ENCODE measurements at places on chromosomes 4 and X.

- DNase-seq = no peak
Observed at GRCh38 chr4:112184438-112184837, 39.2 kb downstream of the FAM241A start.

GRCh38 chr4:107714256-107714655 is 5.8 kb downstream of the PAPSS1 start:
- DNase-seq = no peak

DNA sequence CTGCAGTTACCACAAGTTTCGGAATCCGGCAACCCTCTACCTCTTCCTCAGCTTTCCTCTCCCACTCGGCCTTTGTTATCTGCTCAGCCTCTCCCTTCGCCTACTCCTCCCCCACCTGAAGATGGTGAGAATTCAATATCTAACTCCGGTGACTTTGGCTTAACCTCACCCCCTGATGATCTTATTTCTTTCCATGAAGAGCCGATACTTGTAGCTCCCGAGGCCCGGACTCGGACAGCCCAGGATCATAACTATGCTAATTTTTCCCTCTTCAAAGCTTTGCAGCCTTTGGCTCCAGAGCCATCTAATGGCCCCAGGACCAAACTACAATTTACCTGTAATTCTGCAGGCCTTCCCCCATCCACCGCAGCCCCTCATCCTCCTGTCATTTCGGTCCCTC is 32.0 kb upstream of the MGST2 start:
- no peak for DNase-seq

DNA sequence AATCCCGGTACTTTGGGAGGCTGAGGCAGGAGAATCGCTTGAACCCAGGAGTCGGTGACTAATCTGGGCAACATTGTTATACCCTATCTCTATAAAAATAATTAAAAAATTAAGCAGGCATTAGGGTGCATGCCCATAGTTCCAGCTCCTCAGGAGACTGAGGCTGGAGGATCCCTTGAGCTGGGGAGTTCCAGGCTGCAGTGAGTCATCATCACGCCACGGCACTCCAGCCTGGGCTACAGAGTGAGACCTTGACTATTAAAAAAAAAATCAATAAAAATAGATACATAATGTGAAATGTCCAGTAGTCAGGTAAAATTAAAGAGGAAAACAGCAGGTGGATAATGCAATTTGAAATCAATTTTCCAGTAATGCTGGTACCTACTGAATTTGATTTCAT is 14.6 kb downstream of the ADGRL3 start:
- no peak for DNase-seq

DNA sequence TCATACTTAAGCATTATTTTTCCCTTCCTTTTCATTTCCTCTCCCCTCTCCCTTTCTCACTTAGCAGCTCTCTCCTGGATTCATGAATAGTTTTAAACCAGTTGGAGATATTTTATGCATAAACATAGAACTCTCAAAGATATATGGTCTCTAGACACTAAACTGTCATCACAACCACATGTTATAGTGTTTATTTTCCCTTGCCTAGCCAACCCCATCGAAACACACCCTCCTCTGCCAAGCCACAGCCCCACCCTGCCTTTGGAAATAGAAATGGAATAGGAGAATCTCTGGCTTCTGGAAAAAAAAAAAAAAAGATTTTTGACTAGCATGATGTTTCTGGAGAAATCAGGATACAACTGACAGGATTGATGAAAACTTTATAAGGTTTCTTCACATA is 64.8 kb upstream of the RBPJ start:
- DNase-seq = no peak

GRCh38 chrX:40895246-40895645 is 159.9 kb upstream of the MED14 start:
- no peak for DNase-seq

DNA sequence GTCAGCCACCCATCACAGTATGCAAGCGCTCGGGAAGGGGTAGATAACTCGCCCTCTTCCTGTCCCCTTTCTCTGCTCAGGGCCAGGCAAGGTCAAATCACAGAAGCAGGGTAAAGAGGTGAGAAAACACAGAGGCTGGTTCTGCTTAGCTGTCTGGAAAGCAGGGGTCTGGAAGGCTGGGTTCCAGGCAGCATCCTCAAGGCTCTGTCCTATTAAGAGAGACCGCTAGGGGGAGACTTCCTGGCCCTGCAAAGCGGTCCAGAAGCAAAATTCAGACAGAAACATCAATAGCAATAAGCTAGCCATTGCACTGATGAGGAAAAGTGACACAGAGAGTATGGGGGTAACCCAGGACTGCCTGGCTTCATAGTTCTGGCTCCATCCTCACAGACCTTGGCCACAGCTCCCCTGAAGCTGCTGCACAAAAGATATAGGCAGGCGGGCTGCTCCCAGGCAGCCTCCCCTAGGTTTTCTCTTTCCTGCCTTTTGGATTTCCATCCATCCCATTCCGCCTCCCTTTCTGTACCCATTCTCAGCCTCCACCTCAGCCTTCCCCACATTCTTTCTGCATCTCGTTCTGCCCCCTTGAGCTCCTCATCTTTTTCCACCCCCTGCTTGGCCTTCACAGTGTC is 308.5 kb downstream of the EVC2 start:
- peak; percentile 8 for DNase-seq

GRCh38 chr4:147733716-147734344 is 1.9 kb downstream of the ARHGAP10 start:
- DNase-seq = no peak

DNA sequence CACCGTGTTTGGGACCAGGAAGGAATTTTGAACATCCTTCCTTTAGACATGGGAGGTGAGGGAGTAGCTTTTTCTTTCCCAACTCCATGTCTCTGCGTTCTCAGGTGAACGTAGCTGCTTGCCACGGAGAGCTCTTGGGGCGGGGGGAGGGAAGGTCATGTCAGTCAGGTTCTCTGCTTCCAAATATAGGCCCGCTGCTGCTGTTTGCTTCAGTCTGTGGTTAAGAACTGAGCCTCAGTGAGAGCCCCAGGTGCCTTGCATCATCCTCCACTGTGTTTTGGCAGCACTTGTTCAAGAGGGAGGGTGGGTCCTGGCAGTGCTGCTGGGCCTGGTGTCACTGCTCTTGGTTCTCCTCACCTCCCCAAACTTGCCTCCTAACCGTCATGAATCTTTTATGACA is 46.5 kb downstream of the HADH start:
- DNase-seq = no peak

GRCh38 chrX:32877592-32877991 is 333.8 kb downstream of the DMD start:
- no peak for DNase-seq

GRCh38 chr4:5460106-5460801 is 248.1 kb downstream of the EVC2 start:
- DNase-seq = peak; percentile 4

DNA sequence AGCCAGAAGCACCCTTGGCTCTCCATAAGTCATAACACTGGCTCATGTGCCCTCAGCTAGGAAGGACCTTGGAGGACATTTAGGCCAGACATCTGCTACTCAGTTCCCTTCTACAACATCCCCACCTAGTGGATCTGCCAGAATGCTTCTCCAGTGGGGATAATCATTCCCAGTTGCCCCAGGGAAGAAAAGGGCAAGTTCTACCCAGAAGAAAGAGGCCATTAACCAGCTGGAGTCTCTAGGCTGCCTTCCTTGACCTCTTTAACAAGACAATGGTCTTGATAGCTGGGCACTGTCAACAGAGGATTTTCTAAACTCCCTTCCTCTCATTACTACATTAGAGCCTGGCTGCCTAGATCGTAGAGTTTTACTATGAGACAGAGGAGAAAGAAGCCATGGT is 42.0 kb downstream of the LGI2 start:
- peak; percentile 13 for DNase-seq

DNA sequence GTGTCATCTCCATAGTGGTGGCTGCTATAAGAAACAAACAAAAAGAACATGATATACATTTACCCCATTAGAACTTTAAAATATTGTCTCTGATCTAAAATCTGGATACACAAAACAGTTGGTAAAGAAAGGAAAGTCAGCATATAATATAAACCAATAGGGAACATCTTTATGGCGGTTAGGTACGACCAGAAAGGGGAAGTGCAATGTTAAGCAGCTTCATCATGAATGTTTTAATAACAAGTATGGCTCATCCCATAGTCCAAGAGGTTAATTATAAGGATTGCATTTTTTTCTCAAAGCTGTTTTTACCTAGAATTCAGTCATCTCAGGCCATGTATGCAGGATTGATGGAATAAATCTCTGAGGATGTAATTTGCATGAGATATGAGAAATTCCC is 1869.7 kb downstream of the PCDH7 start:
- no peak for DNase-seq

- no peak for DNase-seq
Observed at GRCh38 chrX:107804427-107804826, 21.2 kb upstream of the MID2 start.
